ENCODE measurements at places on chromosomes 2 and 18. TPM values are rescaled to one million over a fixed set of nuclear protein-coding genes. Genes with fewer than 3 reads are reported as not detected.

CHRNA1 gene
- 0.51 TPM for total RNA-seq

ZNF396 gene
- 1.2 TPM for total RNA-seq

PROM2 gene
- 2.7 TPM for total RNA-seq

COL4A4 gene
- 6.2 TPM for total RNA-seq

BCL11A gene
- total RNA-seq = 118 TPM

L3MBTL4 gene
- 19.9 TPM for total RNA-seq

MAPRE2 gene
- total RNA-seq = 46.7 TPM

GRCh38 chr2:207914716-207915115, 110.6 kb downstream of the PLEKHM3 start:
- no peak overlapping the region for H3K4me3 ChIP-seq
- no peak overlapping the region for H3K27ac ChIP-seq
- no peaks in the 10 kb centered on the region for H3K36me3 ChIP-seq
- no peaks in the 10 kb centered on the region for H3K4me1 ChIP-seq
- DNase-seq = no peak
- no peaks in the 10 kb centered on the region for H3K27me3 ChIP-seq

DNA sequence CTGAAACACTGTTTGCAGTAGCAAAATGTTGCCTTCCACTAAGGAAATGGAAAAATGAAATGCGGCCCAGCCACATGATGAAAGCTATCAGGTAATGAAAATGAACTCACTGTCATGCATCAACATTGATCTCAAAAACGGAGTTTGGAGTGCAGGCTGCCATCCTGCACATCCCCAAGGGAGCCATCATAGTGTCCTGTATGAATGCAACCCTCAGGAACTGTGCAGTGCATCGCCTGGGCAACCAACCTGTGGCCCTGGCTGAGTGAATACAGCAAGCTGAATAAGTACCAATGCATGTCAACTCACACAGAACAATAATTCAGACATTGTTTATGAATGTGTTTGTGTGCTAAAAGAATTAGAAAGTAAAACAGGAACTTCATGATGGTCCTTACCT, 23.1 kb upstream of the TXNDC2 start:
- H3K36me3 ChIP-seq = peaks cover 20% of the 10 kb centered on the region
- no peaks in the 10 kb centered on the region for H3K27me3 ChIP-seq
- H3K27ac ChIP-seq = no peak overlapping the region

GRCh38 chr2:45889053-45889452, 237.6 kb downstream of the PRKCE start:
- H3K4me3 ChIP-seq = peak overlapping the region; percentile 5
- H3K4me1 ChIP-seq = peaks cover 36% of the 10 kb centered on the region
- H3K27me3 ChIP-seq = no peaks in the 10 kb centered on the region
- DNase-seq = peak; percentile 83

- H3K27me3 ChIP-seq = no peaks in the 10 kb centered on the region
- no peaks in the 10 kb centered on the region for H3K36me3 ChIP-seq
- H3K4me3 ChIP-seq = no peak overlapping the region
- no peak for DNase-seq
Observed at GRCh38 chr2:227504700-227505099, 32.7 kb downstream of the AGFG1 start.
